ENCODE measurements at places on chromosomes 4 and X.

GRCh38 chr4:25863347-25863784 lies 578 bp upstream of the SEL1L3 start:
- DNase-seq = no peak

DNA sequence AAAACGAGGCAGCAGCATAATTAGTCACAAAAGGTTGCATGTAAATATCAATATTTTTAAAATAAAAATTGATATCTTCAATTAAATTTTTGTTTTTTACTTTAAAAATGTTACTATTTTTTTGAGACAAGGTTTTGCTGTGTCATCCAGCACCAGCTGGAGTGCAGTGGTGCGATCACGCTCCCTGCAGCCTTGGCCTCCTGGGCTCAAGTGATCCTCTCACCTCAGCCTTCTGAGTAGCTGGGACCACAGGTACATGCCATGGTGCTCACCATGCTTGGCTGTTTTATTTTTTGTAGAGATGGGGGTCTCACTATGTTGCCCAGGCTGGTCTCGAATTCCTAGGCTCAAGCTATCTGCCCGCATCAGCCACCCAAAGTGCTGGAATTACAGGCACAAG lies 96.8 kb upstream of the FRAS1 start:
- no peak for DNase-seq

GRCh38 chr4:142960867-142961644 lies 115.0 kb upstream of the INPP4B start:
- DNase-seq = no peak

DNA sequence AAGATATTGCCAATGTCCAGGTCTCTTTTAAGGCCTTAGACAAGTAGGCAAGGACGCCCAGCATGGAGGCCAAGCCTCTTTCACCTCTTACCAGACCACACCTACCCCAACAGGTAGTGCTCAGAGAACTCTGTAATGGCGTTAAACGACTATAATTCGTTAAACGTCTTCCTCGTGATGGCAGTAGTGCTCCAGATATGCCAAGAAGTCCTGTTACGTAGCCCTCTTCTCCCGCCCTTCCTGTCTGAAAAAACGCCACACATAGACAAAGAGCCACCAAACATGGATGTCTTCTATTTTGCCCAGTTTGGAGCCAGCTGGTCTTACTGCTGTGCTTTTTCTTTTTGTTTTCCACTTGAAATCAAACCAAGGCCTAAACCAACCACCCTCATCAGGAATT lies 190.7 kb downstream of the OR13H1 start:
- DNase-seq = peak; percentile 72

DNA sequence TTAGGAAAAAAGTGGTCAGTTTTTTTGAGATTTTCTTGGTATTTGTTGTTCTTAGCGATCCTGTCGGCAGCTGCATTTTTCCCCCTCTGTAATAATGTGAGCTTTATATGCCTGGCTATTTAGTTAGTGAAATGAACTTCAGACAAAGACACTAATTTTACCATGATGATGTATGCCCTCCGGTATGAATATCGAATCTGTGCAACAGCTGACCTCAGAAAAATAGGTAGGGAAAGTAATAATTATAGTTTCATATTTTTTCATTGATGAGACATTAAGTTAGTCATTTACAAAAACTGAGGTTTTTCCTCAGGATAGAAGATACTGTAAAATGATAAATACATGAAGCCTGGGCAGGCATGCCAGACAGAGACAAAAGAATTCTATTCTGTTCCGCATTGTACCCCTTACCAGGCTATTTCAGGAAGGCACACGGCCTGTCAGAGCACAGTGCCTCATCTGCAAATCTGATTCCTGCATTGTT lies 155.8 kb downstream of the SHROOM3 start:
- no peak for DNase-seq
